Transverse colon (tissue), 4 donors: ENCODE measurements at places on chromosomes 1 and 21. TPM values are rescaled to one million over a fixed set of nuclear protein-coding genes. Genes with fewer than 3 reads are reported as not detected.

- DNase-seq = no peak
Observed at GRCh38 chr1:9281071-9281827, 11.4 kb upstream of the SPSB1 start.

- no peak for DNase-seq
Observed at GRCh38 chr1:77783141-77783540, 3.7 kb downstream of the MIGA1 start.

The FAM78B gene
- 5.2 TPM for total RNA-seq

The S100A12 gene
- total RNA-seq = not detected

The FLG gene
- total RNA-seq = not detected

The BACE2 gene
- 49.4 TPM for total RNA-seq
